ENCODE measurements at places on chromosomes 2 and 18.

DNA sequence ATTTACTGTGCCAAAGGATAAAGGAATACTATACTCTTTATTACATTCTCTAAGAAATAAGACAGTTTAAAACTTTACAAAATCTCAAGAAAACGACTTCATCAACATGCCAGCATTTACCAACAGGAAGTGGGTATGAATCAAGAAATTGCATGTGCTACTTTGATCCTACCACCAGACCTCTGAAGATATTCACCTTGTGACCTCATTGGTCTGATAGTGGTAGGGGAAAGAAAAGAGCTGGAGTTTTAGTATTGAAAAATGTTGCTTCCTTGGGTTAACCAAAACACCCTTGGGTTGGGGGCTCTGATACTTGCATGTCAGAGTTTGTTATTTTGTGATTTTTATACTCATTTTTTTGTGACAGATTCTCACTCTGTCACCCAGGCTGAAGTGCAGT lies 84.1 kb upstream of the LPIN2 start:
- no peak for DNase-seq

DNA sequence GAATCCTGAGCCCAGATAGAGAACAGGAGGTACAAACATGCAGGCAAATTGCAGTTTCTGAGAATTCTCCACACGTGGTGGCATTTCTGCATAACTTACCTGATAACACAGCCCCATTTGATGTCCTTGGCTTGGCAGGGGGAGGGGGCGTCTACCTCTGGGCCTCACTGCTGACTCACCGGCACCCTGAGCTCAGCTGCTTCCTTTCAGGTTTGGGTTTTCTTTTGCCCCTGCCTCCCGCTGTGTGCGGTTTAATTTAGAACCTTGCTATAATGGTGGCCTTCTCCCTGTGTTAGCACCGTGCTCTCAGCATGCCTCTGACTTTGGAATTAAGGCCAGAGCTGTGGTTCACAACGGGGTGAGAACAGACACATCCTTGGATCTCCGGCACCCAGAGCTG lies 4.4 kb downstream of the CTIF start:
- no peak for DNase-seq

- no peak for DNase-seq
These were observed 633 bp downstream of the BCL2 start for GRCh38 chr18:63318889-63319382.

DNA sequence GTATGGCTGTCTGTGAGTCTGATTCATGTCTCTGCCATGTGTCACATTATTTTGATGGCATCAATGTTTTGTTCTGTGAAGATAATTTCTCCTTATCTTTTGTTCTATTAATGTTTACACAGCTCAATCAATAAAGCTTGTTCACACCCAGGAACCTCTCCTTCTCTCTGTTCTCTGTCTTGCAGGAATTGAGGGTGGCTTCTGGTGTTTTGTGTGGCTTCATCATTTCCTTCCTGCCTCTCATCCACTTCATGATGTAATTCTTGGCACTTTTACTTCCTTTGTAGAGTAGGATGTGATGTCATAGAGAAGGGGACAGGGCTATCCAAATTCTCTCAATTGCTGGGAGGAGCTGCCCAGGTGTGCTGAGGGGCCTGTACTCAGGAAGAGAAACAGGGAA lies 27.2 kb downstream of the ASXL3 start:
- DNase-seq: no peak

GRCh38 chr2:134778372-134778771 lies 59.6 kb upstream of the TMEM163 start:
- DNase-seq: no peak

- DNase-seq: no peak
These were observed 44.7 kb downstream of the ASXL2 start for GRCh38 chr2:25833566-25833965.
